ENCODE measurements at places on chromosomes 12 and 14. TPM values are rescaled to one million over a fixed set of nuclear protein-coding genes. Genes with fewer than 3 reads are reported as not detected.

Gene CLEC6A
- total RNA-seq = not detected

Gene OLR1
- total RNA-seq = not detected

Gene MVK
- 21.7 TPM for total RNA-seq

Gene EID3
- 7.1 TPM for total RNA-seq

Gene CAMKK2
- total RNA-seq = 37.4 TPM

Gene AQP5
- total RNA-seq = not detected

Gene SLC39A5
- total RNA-seq = 0.96 TPM
